ENCODE measurements at places on chromosomes 1 and 21. TPM values are rescaled to one million over a fixed set of nuclear protein-coding genes. Genes with fewer than 3 reads are reported as not detected.

Gene CDA
- 0.35 TPM for total RNA-seq

Gene USH2A
- 0.02 TPM for total RNA-seq

Gene MTMR11
- 10.5 TPM for total RNA-seq

Gene ADGRB2
- total RNA-seq: 2.5 TPM

Gene AMIGO1
- 1.2 TPM for total RNA-seq

Gene OPTC
- total RNA-seq: not detected

Gene KPRP
- total RNA-seq: not detected

Gene RNU11
- total RNA-seq: not detected

Gene SLC9C2
- total RNA-seq: not detected

Gene ROR1
- total RNA-seq: 1.6 TPM

Gene LIPI
- total RNA-seq: not detected

Gene LRRC71
- total RNA-seq: not detected

Gene RGS8
- total RNA-seq: not detected

Gene MAST2
- 11.1 TPM for total RNA-seq

Gene MSH4
- total RNA-seq: 0.10 TPM

Gene GNAT2
- not detected for total RNA-seq

Gene NR1I3
- not detected for total RNA-seq

Gene BGLAP
- total RNA-seq: 0.50 TPM

Gene PERM1
- total RNA-seq: not detected

Gene PTCH2
- total RNA-seq: 0.02 TPM

Gene PRDX1
- total RNA-seq: 1,806 TPM

Gene NUF2
- 60.3 TPM for total RNA-seq

Gene RRP15
- total RNA-seq: 19.4 TPM

Gene A3GALT2
- not detected for total RNA-seq

Gene LAMC1
- 540 TPM for total RNA-seq

Gene ABCA4
- total RNA-seq: not detected

Gene GBP7
- total RNA-seq: not detected

Gene IKBKE
- 2.5 TPM for total RNA-seq

Gene DCST1
- not detected for total RNA-seq

Gene TNFRSF25
- total RNA-seq: 3.3 TPM

Gene EVA1B
- 1.6 TPM for total RNA-seq

Gene VSIG8
- total RNA-seq: not detected

Gene KLF17
- total RNA-seq: not detected

Gene IFNGR2
- total RNA-seq: 67.4 TPM

Gene ERRFI1
- 97.4 TPM for total RNA-seq

Gene PDZK1IP1
- not detected for total RNA-seq

Gene LIN28A
- total RNA-seq: not detected

Gene SARS1
- total RNA-seq: 411 TPM

Gene IGSF9
- not detected for total RNA-seq

Gene KRTAP12-2
- total RNA-seq: not detected

Gene GPR37L1
- total RNA-seq: not detected

Gene AQP10
- not detected for total RNA-seq

Gene RNU1-4
- total RNA-seq: under 0.01 TPM

Gene CLCA1
- total RNA-seq: not detected

Gene TNNI3K
- total RNA-seq: 0.17 TPM

Gene KLHDC8A
- total RNA-seq: not detected

Gene GJC2
- 0.72 TPM for total RNA-seq

Gene HLX
- 0.42 TPM for total RNA-seq

Gene POU3F1
- total RNA-seq: not detected

Gene RIPPLY3
- 0.20 TPM for total RNA-seq

Gene NASP
- 49.8 TPM for total RNA-seq

Gene EPS15
- total RNA-seq: 20.5 TPM

Gene TEDDM1
- not detected for total RNA-seq

Gene SRM
- 40.3 TPM for total RNA-seq

Gene KIAA0040
- total RNA-seq: 5.0 TPM

Gene SLAMF9
- total RNA-seq: not detected

Gene ZNF593OS
- not detected for total RNA-seq
